ENCODE measurements at places on chromosomes 3 and 15.

DNA sequence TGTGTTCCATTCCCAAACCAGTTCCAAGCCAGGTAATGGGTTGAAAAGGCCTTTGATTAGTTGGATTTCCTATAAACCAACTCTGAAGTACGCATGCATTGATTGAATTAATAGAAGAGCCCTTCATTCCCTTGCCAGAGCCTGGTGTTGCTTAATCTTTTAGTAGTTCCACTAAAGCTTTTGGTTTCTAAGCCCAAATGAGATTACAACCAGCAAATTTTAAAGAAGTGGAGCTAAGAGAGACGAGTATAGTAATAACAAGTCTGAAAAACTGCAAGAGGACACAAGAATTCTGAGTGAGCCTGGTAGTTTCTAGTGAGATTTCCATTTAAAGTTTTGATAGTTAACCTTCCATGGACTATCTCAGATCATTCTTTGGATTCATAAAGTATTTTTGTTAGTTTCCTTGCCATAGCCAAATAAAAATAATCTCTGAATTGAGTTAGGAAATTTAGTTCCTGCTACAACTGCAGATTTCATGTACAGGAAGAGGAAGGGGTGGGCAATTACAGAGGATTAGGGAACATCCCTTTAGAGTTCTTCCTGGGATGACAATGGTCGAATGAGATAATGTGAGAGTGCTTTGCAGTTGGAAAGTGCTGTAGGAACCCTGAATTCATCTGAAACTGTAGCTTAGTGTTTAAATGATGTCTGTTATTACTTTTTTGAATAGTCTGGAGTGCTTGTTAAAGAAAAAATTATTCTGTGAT is 136.8 kb downstream of the FNDC3B start:
- H3K4me3 ChIP-seq: no peak overlapping the region
- H3K27me3 ChIP-seq: no peaks in the 10 kb centered on the region

- no peak for DNase-seq
- peaks cover 5% of the 10 kb centered on the region for H3K36me3 ChIP-seq
- no peak overlapping the region for H3K4me3 ChIP-seq
- H3K27me3 ChIP-seq: no peaks in the 10 kb centered on the region
- H3K4me1 ChIP-seq: peaks cover 4% of the 10 kb centered on the region
- no peak overlapping the region for H3K27ac ChIP-seq
Measured at GRCh38 chr3:12807066-12807465, 10.6 kb downstream of the CAND2 start.

DNA sequence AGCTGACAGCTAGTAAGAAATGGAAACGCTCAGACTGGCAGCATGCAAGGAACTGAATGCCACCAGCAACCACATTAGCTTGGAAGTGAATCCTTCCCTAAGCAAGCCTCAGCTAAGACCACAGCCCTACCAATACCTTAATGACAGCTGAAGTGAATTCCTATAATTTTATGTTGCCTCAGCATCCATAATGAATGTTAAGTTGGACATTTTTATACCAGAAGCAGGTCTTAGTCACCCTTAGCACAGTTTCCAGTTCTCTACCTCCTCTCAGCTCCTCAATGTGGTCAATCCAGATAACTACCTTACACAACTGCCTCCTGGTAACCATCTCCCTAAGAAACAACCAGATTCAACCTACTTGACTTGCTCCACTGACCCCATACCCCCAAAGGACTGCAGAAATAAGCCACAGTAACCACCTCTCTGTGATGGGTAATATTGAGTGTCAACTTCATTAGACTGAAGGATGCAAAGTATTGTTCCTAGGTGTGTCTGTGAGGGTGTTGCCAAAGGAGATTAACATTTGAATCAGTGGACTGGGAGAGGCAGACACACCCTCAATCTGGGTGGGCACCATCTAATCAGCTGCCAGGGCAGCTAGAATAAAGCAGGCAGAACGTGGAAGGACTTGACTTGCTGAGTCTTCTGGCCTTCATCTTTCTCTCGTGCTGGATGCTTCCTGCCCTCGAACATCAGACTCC is 33.5 kb downstream of the NEDD4 start:
- peak overlapping the region; percentile 54 for H3K27ac ChIP-seq
- H3K36me3 ChIP-seq: peaks cover 9% of the 10 kb centered on the region
- H3K4me3 ChIP-seq: no peak overlapping the region
- DNase-seq: no peak

- no peak overlapping the region for H3K27ac ChIP-seq
- no peaks in the 10 kb centered on the region for H3K4me1 ChIP-seq
Measured at GRCh38 chr3:100779480-100779879, 70.2 kb downstream of the TFG start.

DNA sequence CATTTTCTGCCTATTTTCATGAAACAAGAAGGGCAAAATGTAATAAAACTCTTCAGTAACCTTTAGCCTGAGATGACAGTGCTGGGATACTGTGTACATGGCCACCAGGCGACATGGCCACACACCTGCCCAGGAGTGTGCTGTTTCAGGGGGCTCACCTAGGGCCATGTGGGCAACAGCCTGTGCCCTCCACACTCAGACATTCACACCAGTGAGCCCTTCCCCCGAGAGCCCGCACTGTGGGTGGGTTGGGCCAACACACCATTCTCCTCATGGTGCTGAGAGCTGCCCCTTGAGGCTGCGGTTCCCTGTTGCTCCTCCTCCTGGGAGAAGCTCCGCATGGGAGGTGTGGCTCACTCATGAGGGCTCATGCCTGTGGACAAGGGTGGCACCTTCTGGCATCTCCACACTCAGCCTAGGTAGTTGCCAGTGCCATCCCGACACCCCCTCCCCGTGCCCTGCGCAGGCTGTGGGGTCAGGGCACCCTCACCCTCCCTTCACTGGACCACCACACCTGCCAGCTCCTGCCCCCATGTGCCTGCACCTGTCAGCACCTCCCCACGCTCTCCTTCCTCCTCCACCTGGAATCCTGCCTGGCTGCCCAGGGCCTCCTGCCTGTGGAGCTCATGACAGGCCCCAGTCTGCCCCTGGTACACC is 19.7 kb downstream of the OCA2 start:
- no peak overlapping the region for H3K27ac ChIP-seq
- H3K27me3 ChIP-seq: no peaks in the 10 kb centered on the region
- H3K36me3 ChIP-seq: no peaks in the 10 kb centered on the region
- no peak for DNase-seq
- no peak overlapping the region for H3K4me3 ChIP-seq

DNA sequence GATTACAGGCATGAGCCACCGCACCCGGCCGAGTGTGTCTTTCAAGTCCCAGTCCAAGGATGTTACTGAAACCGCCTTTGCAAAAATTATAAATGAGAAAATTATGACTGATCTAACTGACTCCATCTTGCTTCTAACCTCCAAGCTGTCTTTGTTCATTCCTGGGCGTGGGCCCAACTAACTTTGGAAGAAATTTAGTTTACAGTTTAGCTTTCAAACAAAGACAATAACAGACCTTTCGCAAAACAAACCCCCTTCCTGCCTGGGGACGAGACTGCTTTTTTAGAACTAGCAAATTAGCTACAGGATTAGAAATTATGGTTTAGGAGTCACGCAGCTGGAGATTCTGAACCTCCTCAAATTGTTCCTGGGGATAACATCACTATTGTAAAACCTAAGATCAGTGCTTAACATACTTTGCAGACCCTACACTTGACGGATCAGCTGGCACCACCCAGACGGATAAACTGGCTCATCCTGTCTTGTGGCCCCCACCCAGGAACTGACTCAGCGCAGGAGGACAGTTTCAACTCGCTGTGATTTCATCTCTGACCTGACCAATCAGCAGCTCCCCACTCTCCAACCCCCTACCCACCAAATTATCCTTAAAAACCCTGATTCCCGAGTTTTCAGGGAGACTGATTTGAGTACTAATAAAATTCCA is 23.8 kb downstream of the NANOGP8 start:
- H3K27me3 ChIP-seq: no peaks in the 10 kb centered on the region
- H3K4me1 ChIP-seq: no peaks in the 10 kb centered on the region
- H3K27ac ChIP-seq: no peak overlapping the region
- H3K4me3 ChIP-seq: no peak overlapping the region
- no peaks in the 10 kb centered on the region for H3K36me3 ChIP-seq
- no peak for DNase-seq

- H3K27ac ChIP-seq: no peak overlapping the region
- H3K4me1 ChIP-seq: peaks cover 4% of the 10 kb centered on the region
- no peak overlapping the region for H3K4me3 ChIP-seq
- no peaks in the 10 kb centered on the region for H3K36me3 ChIP-seq
- H3K27me3 ChIP-seq: no peaks in the 10 kb centered on the region
- DNase-seq: no peak
Measured at GRCh38 chr15:69474291-69474690, 21.7 kb downstream of the RPLP1 start.

DNA sequence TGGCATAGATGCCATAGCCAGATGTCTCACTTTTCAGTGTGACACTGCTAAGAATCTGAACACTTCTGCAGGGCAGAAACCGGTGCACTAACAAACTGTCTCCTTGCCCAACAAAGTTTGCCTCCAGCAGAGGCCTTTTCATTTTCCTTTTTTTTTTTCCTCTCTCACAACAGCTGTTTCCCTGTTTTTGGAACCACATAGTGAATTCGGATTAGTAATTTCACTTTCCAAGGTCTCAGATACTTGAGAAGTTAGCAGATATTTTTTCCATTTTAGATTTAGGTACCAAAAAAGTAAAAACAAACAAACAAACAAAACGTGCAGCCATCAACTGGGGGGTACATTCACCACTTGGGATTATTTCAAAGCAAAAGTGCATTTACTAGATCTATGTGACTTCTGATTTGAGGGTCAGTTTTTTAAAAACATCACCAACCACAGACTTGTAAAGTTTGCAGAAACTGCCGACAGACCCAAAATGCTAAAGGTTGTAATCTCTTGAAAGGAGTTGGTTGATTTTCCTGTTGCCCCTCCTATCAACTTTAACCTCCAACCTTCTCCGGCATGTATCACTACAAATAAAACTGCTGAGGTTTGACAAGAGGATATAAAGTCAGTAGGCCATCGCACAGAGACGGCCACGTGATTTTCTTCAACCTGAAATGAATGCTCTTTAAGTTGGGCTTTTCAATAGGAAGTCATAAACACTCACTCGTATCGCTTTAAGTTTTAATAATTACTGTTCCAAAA is 169.1 kb downstream of the CDIN1 start:
- H3K36me3 ChIP-seq: no peaks in the 10 kb centered on the region
- no peak overlapping the region for H3K27ac ChIP-seq
- DNase-seq: no peak
- no peak overlapping the region for H3K4me3 ChIP-seq

DNA sequence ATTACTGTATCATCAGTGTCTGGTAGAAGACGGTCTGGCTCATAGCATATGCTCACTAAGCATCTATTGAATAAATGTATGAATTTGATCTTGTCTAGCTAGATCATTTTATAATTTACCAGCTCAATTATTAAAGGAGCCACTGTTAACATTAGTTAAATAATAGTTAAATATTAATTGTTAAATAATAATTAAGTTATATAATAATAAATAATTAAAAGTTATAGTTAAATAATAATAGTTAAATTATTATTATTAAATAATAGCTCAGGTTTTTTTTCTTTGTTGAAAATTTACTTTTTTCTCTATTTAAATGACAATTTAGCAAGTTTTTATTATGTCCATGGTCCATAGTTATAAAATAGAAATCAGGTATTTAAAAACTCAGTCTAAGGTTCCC is 274.4 kb downstream of the OXSM start:
- DNase-seq: no peak
- no peak overlapping the region for H3K27ac ChIP-seq

DNA sequence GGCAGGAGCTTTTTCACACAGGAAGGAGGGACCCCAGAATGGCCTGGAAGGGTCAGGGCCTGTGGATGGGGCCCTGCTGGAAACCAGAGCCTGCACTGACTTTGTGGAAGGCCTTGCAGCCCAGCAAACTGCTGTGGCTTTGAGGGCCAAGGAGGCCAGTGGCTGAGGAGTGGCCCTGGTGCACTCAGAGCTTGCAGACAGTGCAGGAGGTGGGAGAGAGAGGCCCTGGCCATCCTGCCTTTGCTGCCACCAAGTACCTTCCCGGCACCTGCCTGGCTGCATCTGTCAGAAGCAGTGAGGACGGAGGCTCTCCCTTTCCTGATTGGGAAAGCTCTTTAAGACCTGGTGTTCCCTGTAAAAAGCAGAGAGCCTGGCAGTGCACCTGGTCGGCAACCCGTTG is 6.4 kb downstream of the PSTPIP1 start:
- no peak overlapping the region for H3K27ac ChIP-seq
- no peaks in the 10 kb centered on the region for H3K27me3 ChIP-seq
- no peak overlapping the region for H3K4me3 ChIP-seq
- DNase-seq: no peak
- no peaks in the 10 kb centered on the region for H3K36me3 ChIP-seq

DNA sequence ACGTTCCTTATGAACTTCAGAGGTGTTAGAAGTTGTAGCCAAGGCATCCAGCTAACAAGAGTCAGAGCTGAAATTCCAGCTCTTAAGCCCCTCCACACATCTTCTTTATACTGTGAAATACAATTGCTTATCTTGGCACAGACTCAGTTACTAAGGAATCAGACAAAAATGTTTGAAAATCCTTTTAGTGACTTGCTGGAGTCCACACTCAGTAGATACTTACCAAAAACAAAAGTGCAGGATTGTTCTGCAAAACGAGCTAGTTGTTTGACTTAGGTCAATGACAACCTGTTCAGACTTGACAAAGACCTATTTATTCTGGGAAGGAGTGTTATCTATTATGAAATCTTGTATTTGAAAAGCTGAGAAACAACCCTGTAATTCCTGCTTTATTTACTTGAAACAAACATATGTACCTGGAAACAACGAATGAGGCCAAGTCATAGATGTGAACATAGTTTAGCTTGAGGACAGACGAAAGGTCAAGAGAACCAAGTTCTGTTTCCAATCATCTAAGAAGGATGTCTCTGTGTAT is 38.5 kb downstream of the B3GNT5 start:
- DNase-seq: no peak
- H3K36me3 ChIP-seq: no peaks in the 10 kb centered on the region
- H3K4me3 ChIP-seq: no peak overlapping the region
- no peaks in the 10 kb centered on the region for H3K27me3 ChIP-seq
- peaks cover 4% of the 10 kb centered on the region for H3K4me1 ChIP-seq

DNA sequence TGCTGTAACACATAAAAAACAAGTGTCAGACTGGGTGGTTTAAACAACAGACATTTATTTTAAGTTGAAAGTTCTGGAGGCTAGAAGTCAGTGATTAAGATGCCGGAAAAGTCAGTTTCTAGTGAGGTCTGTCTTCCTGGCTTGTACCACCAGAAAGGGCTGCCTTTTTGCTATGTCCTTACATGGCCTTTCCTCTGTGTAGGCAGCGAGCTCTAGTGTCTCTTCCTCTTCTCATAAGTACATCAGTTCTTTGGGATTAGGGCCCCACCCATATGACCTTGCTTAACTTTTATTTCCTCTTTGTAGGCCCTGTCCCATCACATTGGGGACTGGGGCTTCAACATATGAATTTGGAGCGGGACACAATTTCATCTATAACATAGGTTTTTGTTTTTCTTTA is 128.0 kb downstream of the BBX start:
- no peaks in the 10 kb centered on the region for H3K27me3 ChIP-seq
- H3K4me1 ChIP-seq: no peaks in the 10 kb centered on the region
- DNase-seq: no peak

- H3K27me3 ChIP-seq: no peaks in the 10 kb centered on the region
- H3K27ac ChIP-seq: peak overlapping the region; percentile 71
- peaks cover 50% of the 10 kb centered on the region for H3K4me1 ChIP-seq
- no peaks in the 10 kb centered on the region for H3K36me3 ChIP-seq
Measured at GRCh38 chr3:8658306-8659212, 14.0 kb upstream of the SSUH2 start.

GRCh38 chr15:73749971-73750370 is 3.2 kb downstream of the INSYN1 start:
- no peaks in the 10 kb centered on the region for H3K36me3 ChIP-seq
- no peak overlapping the region for H3K27ac ChIP-seq
- peaks cover 67% of the 10 kb centered on the region for H3K27me3 ChIP-seq
- no peak overlapping the region for H3K4me3 ChIP-seq

GRCh38 chr3:100662113-100662823 is 47.0 kb upstream of the TFG start:
- no peak overlapping the region for H3K4me3 ChIP-seq
- H3K27ac ChIP-seq: no peak overlapping the region
- peaks cover 24% of the 10 kb centered on the region for H3K36me3 ChIP-seq
- H3K27me3 ChIP-seq: no peaks in the 10 kb centered on the region

Data from large intestine (tissue), 12 donors.